ENCODE measurements at places on chromosomes 3 and 15. TPM values are rescaled to one million over a fixed set of nuclear protein-coding genes. Genes with fewer than 3 reads are reported as not detected.

DNA sequence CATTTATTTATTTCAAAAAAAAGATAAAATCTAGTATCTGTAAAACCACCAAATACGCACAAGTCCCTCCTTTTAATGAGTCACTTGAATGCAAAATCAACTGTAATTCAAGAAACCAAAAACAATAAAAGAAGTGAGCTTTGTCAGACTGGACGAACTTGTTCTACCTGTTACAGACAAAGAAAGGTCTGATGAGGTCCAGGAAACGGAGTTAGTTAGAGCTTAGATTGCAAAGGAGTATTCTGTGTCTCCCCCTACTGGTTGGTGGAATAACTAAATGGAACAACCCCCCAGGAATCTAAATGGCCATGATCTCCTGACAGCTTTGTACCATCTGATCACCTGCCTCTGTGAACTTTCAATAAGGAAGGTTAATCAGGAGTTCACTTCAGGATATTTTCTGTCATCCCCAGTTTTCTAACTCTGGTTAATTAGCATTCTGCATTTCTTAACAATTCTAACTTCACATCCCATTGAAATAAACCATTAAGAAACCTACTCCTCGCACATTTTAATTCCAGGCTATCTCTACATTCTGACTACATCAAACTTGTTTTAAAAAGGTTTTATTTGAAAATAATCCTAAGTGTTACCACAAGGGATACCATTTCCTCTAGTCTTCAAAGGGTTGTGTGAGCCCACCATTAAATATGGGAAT is 333.0 kb upstream of the SATB1 start:
- H3K4me1 ChIP-seq: no peaks in the 10 kb centered on the region
- H3K4me3 ChIP-seq: no peak overlapping the region
- DNase-seq: no peak
- no peak overlapping the region for H3K27ac ChIP-seq
- H3K36me3 ChIP-seq: no peaks in the 10 kb centered on the region
- H3K27me3 ChIP-seq: no peaks in the 10 kb centered on the region

DNA sequence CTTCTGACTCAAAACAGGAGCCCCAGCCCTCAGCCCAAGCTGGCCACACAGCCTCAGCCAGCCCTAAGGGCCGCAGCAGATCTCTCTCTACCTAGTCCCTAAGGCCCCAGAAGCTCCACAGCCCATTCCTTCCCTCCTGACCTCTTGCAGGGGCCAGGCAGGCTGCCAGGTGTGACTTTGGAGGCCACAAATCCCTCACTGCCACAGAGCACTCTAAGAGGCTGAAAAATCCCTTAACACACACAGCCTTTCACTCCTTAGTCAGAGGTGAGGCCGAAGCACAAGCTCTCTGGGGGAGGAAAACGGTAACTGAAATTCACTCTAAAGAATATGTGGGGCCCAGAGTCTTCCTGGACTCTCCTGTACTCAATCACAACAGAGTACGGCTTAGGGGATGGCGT is 23.3 kb downstream of the LRRC2 start:
- DNase-seq: no peak
- H3K4me3 ChIP-seq: no peak overlapping the region
- no peak overlapping the region for H3K27ac ChIP-seq
- no peaks in the 10 kb centered on the region for H3K36me3 ChIP-seq
- H3K4me1 ChIP-seq: no peaks in the 10 kb centered on the region
- no peaks in the 10 kb centered on the region for H3K27me3 ChIP-seq

DNA sequence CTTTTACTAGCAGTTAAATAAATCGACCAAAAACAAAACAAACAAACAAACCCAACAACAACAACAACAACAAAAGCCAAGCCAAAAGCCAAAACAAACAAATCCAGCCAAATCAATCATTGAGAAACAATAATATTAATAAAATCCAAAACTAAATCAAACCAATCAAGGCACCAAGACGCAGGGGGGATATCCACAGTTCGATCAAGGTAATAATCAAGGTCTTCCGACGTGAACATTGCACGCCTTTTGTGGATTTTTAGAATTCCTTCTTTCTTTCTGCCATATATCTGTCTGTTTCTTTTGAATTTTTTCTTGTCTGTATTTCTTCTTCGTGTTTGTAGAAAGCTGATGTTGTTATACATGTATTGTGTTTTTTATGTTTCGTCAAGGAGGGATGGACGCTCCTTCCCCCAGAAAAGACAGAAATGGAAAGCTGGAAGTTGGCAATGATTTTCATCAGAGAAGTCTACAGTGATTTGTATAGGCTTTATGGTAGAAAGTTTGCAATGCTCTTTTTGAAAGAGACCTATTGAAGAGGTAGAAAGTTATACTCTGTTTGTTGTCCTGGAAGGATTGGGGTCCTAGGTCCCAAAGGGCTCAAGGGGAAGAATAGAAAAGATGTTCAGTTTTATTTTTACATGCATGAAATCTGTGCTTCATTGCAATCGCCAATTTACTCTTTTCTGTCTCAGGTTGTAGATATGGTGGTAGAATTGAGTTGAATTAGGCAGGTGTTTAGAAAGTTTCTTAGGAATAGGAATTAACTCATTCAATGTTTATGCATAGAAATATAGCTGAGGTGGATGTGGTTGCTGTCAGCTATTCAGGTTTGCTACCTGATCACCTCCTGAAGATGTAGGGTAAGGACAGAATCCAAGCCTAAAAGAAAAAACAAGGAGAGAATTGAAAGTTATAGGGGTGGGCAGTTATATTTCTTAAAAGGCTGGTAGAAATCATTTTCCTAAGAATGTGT is 1.2 kb downstream of the ARPP21 start:
- no peak overlapping the region for H3K27ac ChIP-seq
- no peaks in the 10 kb centered on the region for H3K36me3 ChIP-seq
- no peak for DNase-seq
- peaks cover 5% of the 10 kb centered on the region for H3K27me3 ChIP-seq
- H3K4me3 ChIP-seq: peak overlapping the region; percentile 37

DNA sequence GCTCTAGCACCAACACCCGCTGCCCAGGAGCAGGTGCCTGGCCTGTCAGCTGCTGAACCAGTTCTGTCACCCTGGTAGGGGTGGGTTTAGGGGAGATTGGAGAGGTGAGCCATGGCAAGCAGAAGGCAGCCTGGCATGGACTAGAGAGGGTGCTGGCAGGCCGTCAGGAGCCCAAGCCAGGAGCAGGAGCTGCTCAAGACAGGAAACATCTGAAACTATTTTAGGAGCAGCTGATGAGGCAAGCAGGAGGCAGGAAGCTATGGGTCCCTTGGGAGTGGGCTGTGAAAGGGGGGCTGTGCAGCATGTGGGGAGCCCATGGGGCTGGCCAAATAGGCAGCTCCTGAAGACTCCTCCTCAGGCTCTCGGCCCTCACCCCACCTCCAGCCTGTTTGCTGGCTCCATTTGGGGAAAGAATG is 2.3 kb downstream of the INKA1 start:
- H3K36me3 ChIP-seq: no peaks in the 10 kb centered on the region
- DNase-seq: no peak
- peak overlapping the region; percentile 50 for H3K27ac ChIP-seq

GRCh38 chr3:114711321-114711886 is 417.6 kb downstream of the TIGIT start:
- DNase-seq: no peak
- H3K4me3 ChIP-seq: no peak overlapping the region
- H3K27me3 ChIP-seq: no peaks in the 10 kb centered on the region
- no peak overlapping the region for H3K27ac ChIP-seq

DNA sequence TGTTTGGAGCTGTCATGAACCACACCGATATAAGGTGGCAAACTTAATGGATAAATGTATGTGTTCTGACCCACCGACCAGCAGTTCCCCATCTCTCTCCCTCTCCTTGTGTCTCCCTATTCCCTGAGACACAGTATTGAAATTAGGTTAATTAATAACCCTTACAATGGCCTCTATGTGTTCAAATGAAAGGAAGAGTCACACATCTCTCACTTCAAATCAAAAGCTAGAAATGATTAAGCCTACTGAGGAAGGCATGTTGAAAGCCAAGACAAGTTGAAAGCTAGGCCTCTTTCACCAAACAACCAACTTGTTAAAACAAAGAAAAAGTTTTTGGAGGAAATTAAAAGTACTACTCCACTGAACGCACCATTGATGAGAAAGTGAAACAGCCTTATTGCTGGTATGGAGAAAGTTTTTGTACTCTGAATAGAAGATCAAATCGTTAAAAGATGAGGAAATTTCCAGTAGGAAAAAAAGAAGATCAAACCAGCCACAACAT is 15.0 kb downstream of the ATR start:
- H3K4me3 ChIP-seq: no peak overlapping the region
- DNase-seq: no peak
- peaks cover 4% of the 10 kb centered on the region for H3K36me3 ChIP-seq
- no peak overlapping the region for H3K27ac ChIP-seq
- H3K4me1 ChIP-seq: no peaks in the 10 kb centered on the region

GRCh38 chr15:34725556-34725955 is 29.2 kb downstream of the GJD2 start:
- H3K27me3 ChIP-seq: no peaks in the 10 kb centered on the region
- no peak for DNase-seq
- no peaks in the 10 kb centered on the region for H3K36me3 ChIP-seq

- H3K27me3 ChIP-seq: no peaks in the 10 kb centered on the region
- no peaks in the 10 kb centered on the region for H3K4me1 ChIP-seq
- H3K4me3 ChIP-seq: no peak overlapping the region
- no peak overlapping the region for H3K27ac ChIP-seq
Observed at GRCh38 chr3:141452773-141453172, 34.1 kb upstream of the RASA2 start.

DNA sequence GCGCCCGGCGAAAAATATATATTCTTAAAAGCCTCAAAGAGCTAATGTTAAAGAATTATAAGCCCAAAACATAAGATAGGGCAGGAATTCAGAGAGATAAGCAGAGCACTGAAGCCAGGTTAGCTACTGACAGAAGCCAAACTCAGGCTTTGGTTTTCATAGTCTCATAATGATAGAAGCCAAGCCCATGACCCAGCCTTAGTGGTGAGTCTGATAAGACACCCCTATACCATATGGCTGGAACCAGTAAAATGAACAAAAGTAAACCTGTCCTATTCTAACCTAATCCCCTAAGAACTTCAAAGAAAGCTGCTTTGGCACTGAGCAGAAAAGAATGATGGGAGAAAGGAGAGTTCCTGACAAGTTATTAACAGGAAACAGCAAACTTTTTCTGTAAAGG is 25.9 kb downstream of the MYO9A start:
- H3K4me3 ChIP-seq: no peak overlapping the region
- no peak overlapping the region for H3K27ac ChIP-seq
- DNase-seq: no peak

- H3K27ac ChIP-seq: no peak overlapping the region
- H3K4me1 ChIP-seq: no peaks in the 10 kb centered on the region
Observed at GRCh38 chr3:135448520-135448919, 517.0 kb upstream of the PPP2R3A start.

DNA sequence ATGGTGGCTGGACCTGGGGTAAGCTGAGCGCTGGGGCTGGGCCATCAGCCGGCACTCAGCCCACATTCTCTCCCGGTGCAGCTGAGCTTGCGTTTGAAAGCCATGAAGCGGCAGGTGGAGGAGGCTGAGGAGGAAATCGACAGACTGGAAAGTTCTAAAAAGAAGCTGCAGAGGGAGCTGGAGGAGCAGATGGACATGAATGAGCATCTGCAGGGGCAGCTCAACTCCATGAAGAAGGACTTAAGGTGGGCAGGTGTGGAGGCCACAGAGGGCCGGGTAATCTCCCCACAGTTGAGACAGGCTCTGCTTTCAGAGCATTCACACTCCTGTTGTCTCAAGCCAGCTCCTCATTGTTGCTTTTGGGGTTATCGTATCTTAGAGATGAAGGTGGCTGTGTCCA is 45.7 kb upstream of the MYZAP start:
- H3K4me1 ChIP-seq: no peaks in the 10 kb centered on the region
- no peak overlapping the region for H3K27ac ChIP-seq

- H3K4me3 ChIP-seq: no peak overlapping the region
- no peaks in the 10 kb centered on the region for H3K27me3 ChIP-seq
- H3K36me3 ChIP-seq: no peaks in the 10 kb centered on the region
Observed at GRCh38 chr3:23567917-23568316, 237.8 kb upstream of the UBE2E1 start.

LMAN1L gene
- not detected for total RNA-seq

NMB gene
- total RNA-seq: 0.79 TPM

HRG gene
- total RNA-seq: 931 TPM

CNTN4 gene
- total RNA-seq: 1.6 TPM

EPHA3 gene
- 1.5 TPM for total RNA-seq

GFM1 gene
- total RNA-seq: 40.7 TPM
